Right kidney (tissue), 9 donors: ENCODE measurements at places on chromosomes 7 and 10.

DNA sequence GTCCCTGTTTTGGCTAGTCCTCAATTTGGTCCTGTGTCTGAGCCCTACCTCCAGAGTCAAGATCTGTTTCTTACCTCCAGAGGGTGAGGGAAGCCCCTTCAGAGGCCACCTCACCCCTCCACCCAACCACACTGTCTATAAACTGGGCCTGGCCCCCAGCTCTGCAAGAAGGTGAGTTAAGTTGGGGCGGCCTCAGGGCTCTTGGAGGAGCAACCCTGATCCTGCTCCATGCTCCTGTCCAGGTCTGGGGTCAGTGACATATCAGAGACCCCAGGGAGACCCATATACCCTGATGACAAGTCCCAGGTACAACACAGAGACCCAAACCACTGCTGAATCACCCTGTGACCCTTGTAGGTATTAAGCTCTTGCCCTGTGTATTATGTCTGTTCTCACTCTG, 69.5 kb downstream of the MYL10 start:
- DNase-seq = no peak

GRCh38 chr10:35340975-35341374, 4.7 kb downstream of the CCNY start:
- no peak for DNase-seq

DNA sequence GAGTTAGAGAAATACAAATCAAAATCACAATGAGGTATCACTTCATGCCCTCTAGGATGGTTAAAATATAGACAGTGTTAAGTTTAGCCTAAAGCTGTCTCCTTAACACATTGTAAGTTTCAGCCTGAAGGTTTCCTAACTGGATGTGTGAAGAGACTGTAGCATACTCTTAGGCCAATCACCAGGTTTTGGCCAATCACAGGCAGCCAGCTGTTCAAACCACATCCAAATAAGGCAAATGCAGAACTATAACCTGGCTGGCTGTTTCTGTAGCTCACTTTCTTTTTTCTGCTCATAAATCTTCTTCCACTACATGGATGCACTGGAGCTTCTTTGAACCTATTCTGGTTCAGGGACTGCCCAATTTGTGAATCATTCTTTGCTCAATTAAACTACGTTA, 19.7 kb downstream of the ESYT2 start:
- no peak for DNase-seq

- DNase-seq = no peak
These were observed 118.2 kb downstream of the PRPF18 start for GRCh38 chr10:13704964-13705363.

DNA sequence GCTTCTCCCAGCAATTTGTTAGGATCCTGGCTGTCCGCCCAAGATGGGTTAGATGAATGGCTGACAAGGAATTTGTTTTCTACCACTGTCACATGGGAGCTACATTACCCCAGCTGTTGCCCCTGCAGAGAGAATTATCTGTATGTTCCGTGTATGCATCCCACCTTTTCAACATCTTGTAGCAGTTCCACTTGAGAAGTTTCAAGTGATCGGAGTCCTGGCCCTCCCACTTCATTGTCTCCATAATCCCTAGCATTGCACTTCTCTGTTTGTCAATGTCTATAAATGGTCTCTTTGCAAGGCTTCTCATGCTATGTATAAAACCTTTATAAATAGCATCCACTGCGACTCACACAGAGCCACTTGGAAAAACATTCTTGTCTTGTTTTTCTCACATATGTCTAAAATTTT, 972.5 kb downstream of the CNTNAP2 start:
- DNase-seq = no peak

DNA sequence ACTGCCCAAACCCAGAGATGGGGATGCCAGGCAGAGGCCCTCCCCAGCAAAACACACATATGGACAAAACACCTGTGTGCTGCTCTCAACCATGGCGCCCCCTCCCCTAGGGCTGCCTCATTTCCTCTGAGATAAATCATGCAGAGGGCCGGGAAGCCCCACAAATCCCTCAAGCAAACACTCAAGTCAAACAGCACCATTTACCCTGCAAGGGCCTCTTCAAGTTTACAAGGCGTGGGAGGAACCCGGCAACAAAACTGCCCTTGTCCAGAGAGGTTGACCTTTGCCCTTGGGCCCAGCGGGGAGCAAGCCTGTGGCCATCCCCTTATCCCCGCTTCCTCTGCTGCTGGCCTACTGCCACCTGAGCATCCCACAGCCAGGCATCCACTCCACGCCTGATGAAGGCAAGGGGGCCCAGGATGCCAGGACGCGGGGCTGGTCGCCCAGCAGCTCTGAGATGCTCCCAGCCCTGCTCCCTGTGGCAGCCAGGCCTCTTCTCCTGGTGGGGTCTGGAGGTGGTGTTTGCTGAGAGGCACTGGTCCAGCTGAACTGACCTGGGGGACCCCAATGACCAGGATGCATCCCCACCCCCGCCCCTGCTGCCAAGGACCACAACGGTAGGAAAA, 77.4 kb downstream of the DLG5 start:
- no peak for DNase-seq

- DNase-seq = no peak
These were observed 312.4 kb downstream of the KCNMA1 start for GRCh38 chr10:77325233-77325537.

DNA sequence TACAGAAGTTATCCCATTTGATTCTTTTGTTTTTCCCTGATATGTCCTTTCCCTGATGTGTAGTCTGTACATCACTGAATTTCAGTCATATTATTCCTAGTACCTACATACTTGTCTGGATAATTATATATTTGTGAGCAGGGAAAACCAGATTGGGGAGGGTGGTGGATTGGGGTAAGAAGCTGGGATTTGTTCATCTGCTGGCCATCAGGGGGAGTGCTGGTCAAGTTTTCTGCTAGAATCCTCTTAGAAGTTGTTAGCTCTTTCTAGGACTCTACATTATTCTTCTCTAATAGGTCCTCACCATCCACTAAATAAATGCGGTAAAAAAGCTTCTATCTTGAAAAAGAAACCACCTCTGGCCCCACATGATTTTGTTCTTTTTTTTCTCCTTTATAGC, 232.7 kb upstream of the TAC1 start:
- no peak for DNase-seq

GRCh38 chr7:157739031-157739430, 402.2 kb downstream of the DNAJB6 start:
- no peak for DNase-seq

DNA sequence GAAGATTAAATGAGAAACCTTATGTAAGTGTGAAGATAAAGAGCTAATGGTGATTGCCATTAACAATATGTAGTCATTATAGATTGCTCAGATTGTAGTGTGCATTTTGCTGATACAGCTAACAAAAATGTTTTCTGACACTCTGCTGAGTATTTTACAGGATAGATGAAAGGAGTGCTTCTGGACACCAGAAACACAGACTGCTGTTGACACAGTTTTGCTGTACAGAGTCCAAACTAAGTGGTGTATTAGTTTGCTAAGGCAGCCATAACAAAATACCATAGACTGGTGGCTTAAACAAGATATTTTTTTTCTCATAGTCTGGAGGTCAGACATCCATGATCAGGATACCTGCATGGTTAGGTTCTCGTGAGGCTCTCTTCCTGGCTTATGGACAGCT, 2.2 kb downstream of the SMC3 start:
- no peak for DNase-seq
